ENCODE measurements at places on chromosomes 6 and 20.

DNA sequence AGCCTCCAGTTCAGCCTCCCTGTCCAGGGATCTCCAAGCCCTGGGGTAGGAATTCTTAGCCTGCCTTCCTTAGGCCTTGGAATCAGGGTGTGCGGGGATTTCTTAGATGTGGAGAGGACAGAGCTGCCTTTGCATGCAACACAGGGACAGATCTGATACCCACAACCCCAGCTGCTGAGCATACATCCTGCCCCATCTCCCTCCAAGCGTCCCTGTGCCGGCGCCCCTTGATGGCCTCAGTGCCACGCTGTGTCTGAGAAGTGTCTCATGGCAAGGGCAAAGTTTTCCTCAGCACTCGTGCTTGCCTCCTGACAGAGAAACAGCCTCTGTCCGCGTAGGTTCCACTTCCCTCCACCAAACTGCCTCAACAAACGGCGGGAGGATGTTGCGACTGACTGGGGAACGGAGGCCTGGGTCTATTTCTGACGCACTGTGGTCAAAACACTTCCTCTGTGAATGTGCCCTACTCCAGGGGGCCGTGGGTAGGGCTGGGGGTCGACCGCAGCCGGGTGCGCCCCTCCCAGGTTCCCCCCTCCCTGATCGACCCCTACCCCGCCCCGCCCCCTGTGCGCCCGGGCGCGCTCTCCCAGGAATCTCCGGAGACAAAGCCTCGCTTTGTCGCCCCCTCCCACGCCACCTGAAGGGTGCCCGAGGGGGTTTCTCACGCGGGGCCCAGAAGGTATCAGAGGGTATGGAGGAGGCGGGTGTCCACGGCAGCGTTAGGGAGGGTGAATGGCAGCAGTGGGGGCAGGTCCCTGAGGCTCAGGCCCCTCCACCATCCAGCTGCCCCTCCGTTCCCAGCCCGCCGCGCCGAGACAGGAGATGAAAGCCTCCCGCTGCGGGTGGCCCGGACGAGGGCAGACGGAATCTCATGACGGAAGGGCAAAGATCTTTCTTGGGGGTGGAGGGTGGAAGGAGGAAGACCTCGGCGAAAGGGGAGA lies 806 bp downstream of the MICAL1 start:
- DNase-seq, result peak; percentile 26

DNA sequence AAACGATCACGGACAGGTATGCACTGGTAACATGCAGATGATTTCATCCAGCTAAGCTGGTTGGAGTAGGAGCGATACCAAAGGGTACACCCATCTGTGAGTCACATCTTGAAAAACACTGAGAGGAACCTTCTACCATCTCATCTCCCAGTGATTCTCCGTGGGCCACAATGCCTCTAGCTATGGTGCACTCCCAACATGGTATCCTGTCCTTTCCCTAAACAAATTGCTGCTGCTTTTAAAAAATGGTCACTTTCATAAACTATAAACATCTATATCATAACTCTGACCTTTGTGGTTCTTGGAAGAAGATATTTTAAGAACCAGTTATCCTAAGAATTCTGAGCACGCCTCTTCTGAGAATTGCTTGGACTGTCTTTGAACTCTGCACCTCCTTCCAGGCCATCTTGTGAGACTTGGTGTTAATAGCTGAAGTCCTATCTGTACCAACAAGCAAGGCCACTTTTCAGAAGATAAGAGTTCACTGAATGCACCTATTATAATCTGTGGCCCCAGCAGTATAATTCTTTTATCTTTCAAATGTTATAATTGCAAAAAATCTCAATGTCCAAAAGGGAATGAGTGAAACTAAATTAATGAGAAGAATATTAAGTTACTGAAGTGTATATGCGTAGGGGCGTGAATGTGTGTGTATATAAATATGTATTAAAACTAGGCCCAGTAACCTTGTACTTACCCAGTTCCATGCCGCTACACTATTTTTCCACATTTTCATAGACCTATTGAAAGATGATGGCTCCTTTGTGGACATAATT lies 70.5 kb upstream of the TPD52L1 start:
- DNase-seq, result no peak

- no peak for DNase-seq
Measured at GRCh38 chr20:49668181-49668877, 45.3 kb downstream of the B4GALT5 start.

GRCh38 chr20:54980103-54980960 lies 504.9 kb downstream of the DOK5 start:
- no peak for DNase-seq

DNA sequence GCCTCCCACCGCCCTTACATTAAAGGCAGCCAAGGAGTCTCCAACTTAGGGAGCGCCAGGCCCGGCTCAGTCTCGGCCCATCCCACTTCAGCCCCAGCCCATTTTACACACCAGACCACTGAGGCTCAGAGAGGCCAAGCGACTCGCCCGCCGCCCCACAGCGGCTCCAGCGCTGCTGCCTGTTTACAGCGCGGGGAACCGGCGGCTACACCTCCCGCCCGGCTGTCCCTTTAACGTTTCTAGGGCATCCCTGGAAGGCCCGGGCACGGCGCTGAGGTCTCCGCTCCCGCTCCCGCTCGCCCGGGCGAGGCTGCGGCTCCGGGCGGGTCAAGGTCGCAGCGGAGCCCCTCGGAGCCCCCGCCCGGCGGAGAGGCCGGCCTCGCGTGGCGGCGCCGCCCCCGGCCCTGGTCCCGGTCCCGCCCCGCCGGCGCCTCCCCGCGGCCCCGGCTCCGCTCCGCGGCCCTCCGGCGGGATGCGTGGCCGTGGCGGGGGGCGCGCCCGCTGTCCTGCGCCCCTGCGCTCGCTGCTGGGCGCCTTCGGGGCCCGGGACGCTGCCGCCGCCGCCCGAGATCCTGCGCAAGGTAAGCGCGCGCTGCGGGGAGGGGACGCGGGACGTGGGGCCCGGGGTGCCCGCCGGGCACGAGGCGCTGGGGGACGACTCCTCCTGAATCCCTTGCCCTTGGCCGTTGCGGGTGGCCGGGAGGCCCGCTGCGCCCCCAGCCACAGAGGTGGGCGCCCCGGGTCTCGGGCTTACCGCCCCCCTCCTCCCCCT lies 27.1 kb upstream of the PHACTR3 start:
- no peak for DNase-seq

DNA sequence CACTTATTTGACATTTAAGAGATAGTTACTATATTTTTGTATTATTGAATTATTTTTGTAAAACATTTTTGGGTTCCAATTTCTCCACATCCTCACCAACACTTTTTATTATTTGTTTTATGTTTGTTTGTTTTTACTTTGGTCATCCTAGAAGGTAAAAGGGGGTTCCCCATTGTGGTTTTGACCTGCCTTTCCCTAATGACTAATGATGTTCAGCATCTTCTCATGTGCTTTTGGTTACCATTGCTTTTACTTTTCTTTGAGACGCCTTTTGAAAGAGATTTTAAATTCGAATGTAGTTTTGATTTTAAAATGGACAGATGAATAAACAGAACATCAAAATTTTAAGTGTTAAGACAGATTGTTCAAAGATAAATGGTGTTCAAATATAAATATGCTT lies 46.9 kb downstream of the AK9 start:
- DNase-seq, result no peak

- DNase-seq, result no peak
Measured at GRCh38 chr6:121823437-121823851, 388.0 kb downstream of the GJA1 start.

DNA sequence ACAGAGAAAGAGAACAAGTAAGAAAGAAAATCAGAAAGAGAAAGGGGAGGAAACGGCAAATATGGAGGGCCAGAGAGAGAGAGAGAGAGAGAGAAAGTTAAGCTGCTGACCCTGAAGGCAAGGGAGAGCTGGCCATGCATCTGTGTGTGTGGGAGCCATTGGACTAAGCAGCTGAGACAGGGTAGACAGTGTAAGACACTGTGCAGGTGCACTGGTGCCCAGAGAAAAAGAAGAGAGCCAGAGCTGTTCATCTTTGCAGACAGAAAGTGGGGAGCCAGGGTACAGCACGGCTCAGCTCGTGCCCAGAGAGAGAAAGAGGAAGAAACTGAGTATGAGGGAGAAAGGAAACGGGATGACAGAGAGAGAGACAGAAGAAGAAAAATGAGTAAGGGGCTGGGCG lies 24.2 kb upstream of the ZNF318 start:
- DNase-seq, result no peak

GRCh38 chr6:91713911-91714310 lies 1127.0 kb upstream of the MAP3K7 start:
- DNase-seq, result no peak

DNA sequence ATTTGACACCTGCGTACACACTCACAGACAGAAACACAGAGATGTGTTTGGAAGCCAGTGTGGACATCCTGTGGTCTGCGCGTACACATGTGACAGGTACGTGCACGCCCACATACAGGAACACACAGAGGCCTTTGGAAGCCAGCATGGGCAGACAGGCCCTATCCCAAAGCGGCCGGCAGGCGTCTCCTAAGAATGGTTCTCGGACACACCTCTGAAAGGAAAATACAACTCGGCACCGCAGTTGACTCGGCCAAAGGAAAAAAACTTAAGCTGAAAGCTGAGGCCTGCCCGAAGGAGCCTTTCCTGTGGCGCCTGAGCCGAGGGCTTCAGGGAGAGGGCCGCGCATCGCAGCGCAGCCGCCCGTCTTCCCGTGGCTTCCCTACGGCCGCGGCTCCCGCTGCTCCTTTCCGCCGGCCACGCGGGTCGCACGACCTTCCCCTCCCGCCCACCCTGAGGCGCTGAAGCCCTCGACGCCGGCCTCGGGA lies 1.4 kb upstream of the CEP43 start:
- DNase-seq, result no peak

DNA sequence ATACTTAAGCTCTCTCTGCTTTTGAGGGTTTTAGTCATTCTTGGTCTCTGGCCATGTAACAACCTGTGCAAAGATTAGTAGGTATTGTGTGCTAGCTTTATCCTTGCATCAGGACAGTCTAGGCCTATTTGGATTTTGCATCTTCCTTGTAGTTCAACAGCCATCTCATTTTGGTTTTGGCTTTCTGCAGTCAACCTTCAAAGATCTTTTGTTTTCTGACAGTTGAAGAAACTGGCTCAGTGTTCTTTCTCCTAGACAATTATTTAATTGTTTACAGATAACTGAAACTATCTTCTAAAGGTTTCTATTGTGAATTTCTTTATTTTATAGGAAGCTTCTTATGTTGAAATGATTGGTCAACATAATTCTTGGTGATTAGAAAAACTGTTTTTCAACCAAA lies 307.5 kb downstream of the CDKAL1 start:
- no peak for DNase-seq

GRCh38 chr20:40807821-40808170 lies 118.8 kb upstream of the MAFB start:
- no peak for DNase-seq

GRCh38 chr6:13011612-13012146 lies 295.1 kb downstream of the PHACTR1 start:
- DNase-seq, result no peak

DNA sequence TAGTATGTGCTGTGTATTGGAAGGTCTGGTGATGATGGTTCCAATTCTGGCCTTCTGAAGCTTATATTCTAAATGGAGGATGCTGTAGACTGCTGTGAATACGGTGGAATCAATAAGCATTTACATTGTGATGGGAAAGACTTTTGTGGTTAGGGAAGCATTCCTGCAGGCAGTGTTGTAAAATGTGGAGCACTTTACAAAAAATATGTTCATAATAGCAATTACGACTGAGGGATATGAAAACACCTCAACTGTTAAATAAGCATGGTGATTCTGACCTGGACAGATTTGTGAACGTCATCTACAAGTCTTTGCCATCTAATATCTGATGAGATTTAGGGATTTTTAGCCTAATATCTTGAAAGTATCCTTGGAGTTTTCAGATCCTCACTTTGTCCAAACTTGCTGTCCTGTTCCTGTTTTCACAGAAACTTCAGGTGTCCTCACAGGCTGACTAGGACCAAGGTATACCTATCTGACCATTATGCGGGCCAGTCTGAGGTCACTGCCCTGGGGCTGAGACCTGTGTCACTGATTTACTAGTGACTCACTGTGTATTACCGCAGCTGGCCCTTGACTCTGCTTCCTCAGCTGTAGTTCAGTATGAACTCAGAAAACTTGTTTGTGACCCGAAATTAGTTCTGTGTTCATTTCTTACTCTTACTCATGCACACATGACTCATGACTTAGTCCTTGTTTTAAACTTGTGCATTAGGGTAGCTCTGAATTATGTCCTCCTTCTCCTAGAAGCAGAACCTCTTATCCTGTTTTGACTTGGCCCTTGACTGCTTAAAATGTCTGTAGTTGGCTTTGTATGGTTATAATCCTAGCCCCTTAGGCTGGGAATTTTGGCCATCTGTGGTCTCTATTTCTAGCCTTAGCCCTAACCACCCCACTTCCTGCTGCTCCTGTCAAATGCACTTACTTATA lies 343.0 kb downstream of the CDKAL1 start:
- DNase-seq, result no peak

DNA sequence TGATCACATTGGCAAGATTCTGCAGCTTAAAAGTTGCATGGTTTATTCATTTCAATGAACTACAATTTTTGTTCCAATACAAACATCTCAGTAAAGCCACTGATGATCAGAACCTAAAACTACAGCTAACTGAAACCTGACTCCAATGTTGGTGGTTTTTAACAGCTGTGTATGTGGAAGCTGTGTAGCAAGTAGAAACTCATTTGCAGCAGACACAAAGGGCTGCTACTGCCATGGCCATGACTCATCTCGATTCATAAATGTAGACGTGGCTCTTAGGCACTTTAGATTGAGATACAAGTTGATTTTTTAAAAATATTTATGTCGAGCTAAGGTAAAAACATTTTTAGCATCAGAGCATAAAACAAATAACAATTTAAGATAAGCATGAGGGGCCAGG lies 19.5 kb upstream of the MAP3K4 start:
- no peak for DNase-seq

DNA sequence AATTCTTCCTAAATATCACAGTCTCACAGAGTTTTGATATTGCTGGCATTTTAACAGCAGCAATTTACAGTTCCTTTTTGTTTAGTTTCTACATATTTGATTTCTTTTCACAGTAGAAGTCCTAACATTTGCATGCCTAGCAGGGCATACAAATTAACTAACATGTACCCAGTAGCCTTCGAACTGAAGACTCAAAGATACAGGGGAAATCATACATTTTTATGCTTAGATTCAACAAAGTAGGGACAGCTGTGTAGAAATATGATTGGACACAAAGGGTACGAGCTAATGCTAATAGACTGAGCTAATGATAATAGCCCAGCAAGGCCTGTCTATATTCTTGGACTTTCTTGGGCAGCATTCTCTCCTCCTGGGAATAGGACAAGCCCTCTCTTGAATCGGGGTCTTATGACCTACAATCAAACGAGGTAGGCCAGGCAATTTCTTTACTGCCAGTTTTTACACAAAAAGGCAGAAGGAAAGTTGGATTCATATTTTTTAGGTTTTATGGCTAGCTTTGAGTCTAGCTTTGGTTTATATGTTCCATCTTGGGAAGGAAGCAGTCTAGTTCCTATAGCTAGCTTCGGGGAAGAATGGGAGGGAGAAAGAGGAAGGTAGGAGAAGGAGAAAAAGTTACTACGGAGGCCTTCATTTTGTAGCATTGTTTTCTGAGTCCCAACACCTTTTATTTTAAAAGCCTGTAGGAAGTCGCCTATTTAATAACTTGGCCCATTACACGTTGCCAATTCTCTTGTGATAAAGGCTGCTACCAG lies 115.8 kb downstream of the HFE start:
- DNase-seq, result no peak

- DNase-seq, result peak; percentile 60
Measured at GRCh38 chr6:31396422-31397152, 6.8 kb upstream of the MICA start.

- no peak for DNase-seq
Measured at GRCh38 chr6:157046776-157047175, 269.6 kb downstream of the ARID1B start.

Data from C1 segment of cervical spinal cord (tissue), 14 donors.